ENCODE measurements at places on chromosomes 12 and 14. TPM values are rescaled to one million over a fixed set of nuclear protein-coding genes. Genes with fewer than 3 reads are reported as not detected.

NFATC4 gene
- total RNA-seq: 11.5 TPM

OR4E2 gene
- not detected for total RNA-seq

FOXJ2 gene
- total RNA-seq: 6.9 TPM

GPRC5A gene
- 140 TPM for total RNA-seq

HOTAIR gene
- 3.5 TPM for total RNA-seq

SPATA7 gene
- total RNA-seq: 3.9 TPM

ARHGAP5 gene
- 46.4 TPM for total RNA-seq

IQSEC3 gene
- total RNA-seq: not detected

C12orf60 gene
- 0.47 TPM for total RNA-seq

PPP1R1A gene
- not detected for total RNA-seq

PKP2 gene
- total RNA-seq: 12.7 TPM

ETFBKMT gene
- total RNA-seq: 0.52 TPM

CDC42BPB gene
- 73.0 TPM for total RNA-seq

VRTN gene
- total RNA-seq: not detected

GUCY2C gene
- total RNA-seq: not detected

SPIC gene
- not detected for total RNA-seq

PZP gene
- not detected for total RNA-seq

SPX gene
- not detected for total RNA-seq

SDSL gene
- 19.9 TPM for total RNA-seq

TCL1B gene
- not detected for total RNA-seq

Measured in PC-3 (cell line).